Activated CD4-positive, alpha-beta T cell treated with anti-CD3 and anti-CD28 coated beads, Interleukin-2, amount 50 U/mL, for 16 hours (primary cell): ENCODE measurements at places on chromosomes 13 and 19.
A peak's percentile ranks its signal among the peaks of the same experiment; 100 is the strongest.

GRCh38 chr13:39326469-39327171, 276.4 kb downstream of the LHFPL6 start:
- DNase-seq, result no peak

DNA sequence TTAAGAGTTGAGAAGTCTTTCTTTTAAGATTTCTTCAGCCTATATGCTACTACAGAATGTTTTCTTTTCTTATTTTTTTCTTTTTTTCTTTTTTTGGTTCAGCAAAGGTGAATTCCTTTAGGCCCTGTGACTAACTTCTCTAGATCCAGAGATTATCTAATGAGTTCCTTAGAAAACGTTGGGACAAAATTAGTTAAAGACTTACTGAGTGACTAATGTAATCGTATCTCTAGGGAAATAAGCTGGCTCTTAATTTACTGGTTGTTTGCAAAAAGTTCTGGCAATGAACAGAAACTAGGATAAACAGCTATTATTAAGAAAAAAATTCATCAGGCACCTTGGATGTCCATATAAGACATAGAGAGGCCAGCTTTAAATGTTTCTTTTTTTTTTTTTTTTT, 30.7 kb upstream of the CSNK1A1L start:
- no peak for DNase-seq

DNA sequence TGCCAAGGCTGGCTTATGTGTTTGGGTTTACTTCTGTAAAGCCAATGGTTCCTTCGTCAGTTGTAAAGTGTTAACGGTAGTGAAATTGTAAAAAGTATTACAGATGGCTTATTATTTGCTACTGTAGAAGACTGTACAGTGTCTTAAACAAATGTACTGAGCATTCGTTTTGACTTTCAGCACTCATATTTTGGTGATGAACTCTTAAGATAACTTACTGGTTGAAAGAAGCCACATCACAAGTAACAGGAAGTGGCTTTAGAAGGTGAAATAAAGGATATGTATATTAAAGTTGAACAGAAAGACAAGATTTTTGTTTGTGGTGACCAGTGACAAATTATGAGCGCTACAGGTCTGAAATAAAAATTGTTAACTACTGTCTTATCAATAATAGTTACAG, 64.2 kb downstream of the URI1 start:
- peak; percentile 42 for DNase-seq

GRCh38 chr19:18202778-18203407, 949 bp downstream of the RAB3A start:
- DNase-seq, result peak; percentile 29

GRCh38 chr13:106675311-106675710, 107.4 kb upstream of the ARGLU1 start:
- DNase-seq, result no peak

GRCh38 chr13:77653301-77653700, 44.2 kb upstream of the SLAIN1 start:
- DNase-seq, result no peak

DNA sequence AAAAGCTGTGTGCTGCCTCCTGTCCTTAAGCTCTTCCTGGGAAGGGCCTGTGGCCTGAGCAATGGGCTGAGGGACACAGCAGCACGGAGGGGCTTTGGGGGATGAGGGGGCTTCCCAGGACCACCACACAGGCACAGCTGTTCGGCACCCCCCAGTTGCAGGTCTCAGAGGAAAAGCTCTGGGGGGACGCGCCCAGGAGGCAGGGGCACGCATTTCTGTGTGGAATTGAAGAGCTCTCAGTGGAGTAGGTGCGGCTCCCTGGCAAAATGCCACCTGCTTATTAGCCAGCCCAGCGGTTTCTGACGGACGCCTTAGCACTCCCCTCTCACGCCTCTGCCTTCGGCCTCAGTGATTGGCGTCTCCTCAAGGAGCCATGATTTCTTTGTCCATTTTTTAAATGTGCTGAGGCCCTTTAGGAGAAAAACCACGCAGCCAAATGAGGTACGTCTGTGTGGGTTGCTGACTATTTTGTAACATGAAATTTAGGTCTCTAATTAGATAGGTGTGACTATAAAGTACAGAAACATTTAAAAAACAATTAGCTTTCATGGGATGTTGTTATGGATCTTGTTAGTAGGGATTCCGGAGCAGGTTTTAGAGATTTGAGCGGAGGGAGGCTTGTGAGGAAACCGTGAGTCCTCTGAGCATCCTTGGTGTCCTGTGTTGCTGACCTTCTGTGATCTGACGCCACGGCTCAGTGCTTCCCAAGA, 4.0 kb downstream of the MCF2L start:
- DNase-seq, result no peak

DNA sequence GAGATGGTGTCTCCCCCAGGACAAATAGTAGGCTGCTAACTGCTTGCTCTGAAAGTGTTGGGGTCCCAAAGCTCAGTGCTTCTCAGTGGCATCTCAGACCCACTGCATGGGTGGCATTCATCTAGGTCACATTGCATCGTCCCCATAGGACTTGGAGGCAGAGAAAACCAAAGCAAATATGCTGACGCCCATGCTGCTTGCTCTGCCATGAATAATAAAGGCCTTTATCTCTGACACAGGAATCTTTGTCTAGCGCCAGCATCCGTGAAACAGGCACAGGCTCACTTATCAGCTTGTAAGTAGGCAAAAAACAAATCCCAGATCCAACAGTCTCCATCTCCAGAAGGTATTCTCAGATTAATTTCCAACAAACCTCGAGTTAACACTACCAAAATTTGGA, 18.9 kb upstream of the IPO5 start:
- no peak for DNase-seq

DNA sequence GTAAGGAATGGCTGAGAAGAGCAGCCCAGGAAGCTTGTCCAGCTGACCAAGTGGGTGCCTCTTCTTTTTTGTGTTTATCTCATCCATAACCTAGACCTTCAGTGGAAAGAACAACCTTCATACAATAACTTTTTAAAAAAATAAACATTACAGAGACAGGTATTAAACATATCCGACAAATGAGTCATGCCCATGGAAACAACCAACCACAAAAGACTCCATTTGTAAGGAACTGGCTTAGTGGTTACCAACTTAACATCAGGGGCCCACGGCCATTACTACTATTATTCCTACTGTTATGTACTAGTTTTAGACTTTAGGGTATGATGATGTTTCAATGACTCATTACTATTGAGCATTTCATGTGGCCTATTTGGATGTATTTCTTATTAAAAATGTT, 191.7 kb upstream of the SERP2 start:
- DNase-seq, result no peak

GRCh38 chr13:30851697-30852096, 54.4 kb upstream of the MEDAG start:
- DNase-seq, result no peak

GRCh38 chr19:49481020-49481683, 6.3 kb upstream of the RPL13A start:
- no peak for DNase-seq

GRCh38 chr13:113666951-113667701, at the start of gene GRK1:
Gene GRK1 (plus strand): TSS chr13:113667219. CDS start chr13:113667387, 168 bp downstream.
- DNase-seq, result no peak

GRCh38 chr19:29680447-29680846, 15.2 kb downstream of the PLEKHF1 start:
- DNase-seq, result peak; percentile 92

- DNase-seq, result no peak
Measured at GRCh38 chr13:77752512-77753069, 55.1 kb downstream of the SLAIN1 start.

DNA sequence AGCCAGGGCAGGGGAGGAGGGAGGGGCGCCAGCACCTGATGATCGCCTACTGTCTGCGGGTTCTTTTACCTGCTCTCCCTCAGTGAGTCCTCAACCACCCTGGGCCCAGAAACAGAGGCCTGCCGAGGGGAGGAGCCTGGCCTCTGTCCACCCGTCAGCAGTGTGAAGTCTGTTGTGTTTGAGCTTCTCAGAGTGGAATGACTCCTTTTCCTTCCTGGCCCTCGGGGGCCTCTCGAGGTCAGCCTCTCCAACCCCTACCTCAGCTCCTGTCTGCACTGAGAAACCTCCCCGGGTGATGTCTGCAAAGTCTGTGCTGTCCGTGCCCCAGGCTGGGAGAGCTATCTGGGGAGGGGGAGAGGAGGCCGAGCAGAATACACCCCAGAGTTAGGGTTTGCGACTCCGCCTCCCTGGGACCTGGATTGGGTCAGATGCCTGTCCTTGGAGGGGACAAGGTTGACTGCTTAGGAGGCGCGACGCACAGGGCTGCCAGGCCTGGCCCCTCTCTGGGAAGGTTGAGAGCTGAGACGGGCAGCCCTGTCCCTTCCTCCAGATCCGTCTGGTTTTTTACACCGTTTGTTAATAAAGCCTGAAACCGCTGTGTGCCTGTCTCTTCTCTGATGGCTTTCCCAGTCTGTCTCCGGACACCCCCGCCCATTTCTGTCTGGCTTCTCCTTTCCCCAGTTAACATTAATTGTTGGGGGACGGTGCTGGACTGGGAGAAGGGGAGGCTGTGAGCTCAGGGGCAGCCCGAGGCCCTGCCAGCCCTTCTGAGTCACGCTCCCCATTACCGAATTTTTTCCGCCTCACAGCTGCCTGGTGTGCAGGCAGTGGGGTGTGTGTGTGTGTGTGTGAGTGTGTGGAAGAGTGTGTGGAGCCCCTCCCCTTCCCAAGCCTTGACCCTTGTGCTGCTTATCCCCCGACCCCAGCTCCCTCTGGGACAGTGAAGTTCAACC, 989 bp upstream of the SSC5D start:
- DNase-seq, result peak; percentile 40
